Fibroblast of gingiva (primary cell): ENCODE measurements at places on chromosomes 7 and 10.
A peak's percentile ranks its signal among the peaks of the same experiment; 100 is the strongest.

DNA sequence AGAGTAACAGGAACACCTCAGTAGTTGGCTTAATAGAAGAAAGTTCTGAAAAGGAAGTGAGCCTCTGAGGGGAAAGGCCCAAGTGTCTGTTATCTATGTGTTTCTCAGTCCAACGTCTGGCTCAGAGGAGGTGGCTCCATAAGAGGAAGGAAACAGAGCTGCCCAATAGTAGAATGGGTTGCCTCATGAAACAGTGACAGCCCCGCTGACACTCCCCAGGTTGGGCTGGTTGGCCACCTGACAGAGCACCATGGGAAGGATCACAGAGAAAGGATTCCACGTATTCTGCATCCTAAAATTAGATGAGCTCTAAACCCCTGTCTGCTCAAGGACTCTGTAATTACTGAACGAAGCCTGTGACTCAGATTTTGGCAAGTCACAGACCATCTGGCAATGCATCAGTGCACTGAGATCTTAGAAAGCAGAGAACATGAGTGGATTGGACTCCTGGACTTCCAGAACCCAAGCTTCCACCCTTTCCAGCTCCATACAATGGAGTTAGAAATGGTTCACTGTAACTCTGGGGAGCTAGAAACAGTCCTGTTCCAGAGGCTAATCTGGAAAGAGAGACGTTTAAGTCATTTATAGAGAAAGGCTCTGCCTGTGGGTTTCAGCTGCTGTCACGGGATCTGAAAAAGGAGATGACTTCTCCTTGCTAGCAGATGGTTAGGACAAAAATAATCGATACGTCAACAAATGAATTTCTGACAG is 2.9 kb downstream of the PKD2L1 start:
- DNase-seq, result no peak

- peak; percentile 65 for DNase-seq
Observed at GRCh38 chr7:129865093-129865924, 87.5 kb downstream of the UBE2H start.

DNA sequence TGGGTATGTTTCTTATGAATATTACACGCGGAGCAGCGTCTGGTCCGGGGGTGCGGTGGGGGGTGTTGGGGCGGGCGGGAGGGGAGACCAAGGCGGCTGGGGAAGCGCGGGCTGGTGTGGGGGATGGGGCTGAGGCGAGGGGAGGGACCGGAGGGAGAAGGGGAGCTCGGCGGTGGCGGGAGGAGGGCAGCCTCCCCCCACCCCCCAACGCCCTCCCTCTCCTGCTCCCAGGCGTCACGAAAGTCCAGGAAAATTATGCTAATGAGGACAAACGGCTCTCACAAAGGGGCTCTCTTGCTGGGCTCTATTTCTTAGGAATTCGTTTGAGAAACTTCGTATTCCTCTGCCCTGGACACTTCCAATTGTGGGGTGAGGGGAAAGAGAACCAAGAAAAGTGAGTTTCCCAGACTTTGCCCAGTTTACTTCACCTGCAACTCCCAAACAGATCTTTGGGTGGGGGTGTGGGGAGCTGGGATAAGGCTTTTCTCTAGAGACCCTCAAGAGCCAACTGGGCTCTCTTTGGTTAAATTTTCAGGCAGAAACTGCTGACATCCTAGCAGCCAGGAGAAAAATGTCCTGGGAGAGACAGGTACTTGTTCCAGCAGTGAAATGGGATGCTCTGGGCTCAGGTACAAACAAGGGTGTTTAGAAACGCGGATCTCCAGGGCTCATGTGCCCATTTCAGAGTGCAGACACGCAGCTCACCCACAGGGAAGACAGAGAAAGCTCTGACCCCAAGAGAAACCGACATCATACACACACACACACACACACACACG is 11.7 kb upstream of the HOXA2 start:
- no peak for DNase-seq

DNA sequence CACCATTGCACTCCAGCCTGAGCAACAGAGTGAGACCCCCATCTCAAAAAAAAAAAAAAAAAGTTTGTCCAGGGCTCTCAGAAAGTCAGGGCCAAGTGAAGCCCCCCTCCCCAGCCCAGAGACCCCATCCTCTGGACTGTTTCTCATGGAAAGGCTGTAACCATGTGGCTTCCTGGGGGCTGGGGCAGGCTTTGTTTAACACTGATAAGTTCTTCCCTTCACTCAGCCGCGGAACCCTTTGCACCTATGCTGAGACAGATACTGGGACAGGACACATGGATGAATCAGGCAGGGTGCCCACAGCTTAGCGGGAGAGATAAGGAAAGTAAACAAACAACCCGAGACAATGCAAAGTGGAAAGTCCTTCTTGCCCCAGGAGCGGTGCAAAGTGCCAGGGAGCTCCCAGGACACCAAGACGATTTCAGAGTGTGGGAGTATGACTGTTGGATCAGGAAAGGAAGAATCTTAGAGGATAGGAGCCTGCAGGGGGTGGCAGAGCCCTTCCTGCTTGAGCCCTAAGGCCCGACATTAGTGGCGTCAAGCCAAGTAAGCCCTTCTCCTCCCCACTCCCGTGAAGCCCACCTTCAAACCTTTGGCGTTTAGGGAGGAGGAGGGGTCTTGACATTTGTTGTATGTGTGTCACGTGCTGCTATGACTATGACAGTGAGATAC is 11.6 kb downstream of the MLXIPL start:
- DNase-seq, result no peak

DNA sequence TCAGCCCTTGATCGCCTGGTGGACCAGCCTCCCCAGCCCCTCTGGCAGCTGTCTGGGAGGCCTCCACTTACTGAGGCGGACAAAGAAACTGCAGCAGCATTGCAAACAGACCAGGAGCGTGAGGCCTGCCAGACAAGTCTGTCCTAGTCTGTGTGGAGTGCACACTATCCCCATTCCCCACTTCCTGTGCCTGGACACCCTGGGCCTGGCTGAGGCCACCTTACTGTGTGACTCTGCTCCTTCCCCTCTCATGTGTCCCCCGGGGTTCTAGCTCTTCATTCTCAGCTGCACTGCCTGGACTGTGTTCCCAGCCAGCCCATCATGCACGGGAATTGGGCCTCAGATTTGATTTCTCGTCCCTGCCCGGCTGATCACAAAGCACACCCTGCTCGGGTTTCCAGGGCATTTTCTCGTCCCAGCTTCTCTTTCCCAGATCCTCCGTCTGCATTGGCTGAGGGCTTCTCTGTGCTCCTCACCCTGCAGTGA is 16.7 kb upstream of the C10orf90 start:
- DNase-seq, result no peak

- no peak for DNase-seq
Observed at GRCh38 chr10:101818872-101819633, 809 bp upstream of the OGA start.

- peak; percentile 17 for DNase-seq
Observed at GRCh38 chr10:93894516-93895378, 969 bp downstream of the SLC35G1 start.

- no peak for DNase-seq
Observed at GRCh38 chr7:128259131-128260061, 18.3 kb downstream of the LEP start.

GRCh38 chr7:114925434-114925833 is 3.5 kb downstream of the MDFIC start:
- DNase-seq, result peak; percentile 90

DNA sequence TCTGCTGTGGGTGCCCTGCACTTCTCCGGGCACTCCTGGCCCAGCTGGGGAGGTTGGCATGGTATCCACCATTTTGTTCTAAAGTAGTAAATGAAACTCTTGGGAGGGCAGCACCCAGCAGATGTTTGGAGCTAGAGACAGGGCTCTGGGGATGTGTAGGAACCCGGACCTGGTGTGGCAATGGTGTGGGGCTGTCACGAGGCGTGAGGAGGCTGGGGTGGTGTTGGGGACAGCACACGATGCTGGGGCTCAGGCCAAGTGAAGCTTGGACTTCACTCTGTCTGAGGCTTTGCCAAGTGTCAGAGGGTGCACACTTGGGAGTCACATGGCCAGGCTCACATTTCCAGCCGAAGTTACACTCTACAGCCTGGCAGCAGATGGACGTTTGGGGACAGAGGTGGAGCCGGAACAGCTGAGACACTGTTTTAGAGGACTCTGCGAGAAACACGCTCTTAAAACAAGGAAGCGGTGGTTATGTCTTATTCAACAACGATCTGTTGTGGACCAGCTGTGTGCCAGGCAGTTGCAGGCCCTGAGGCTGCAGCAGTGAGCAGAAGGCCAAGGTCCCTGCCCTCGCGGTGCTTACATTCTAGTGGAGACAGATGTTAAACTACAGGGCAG is 118.2 kb downstream of the CUX1 start:
- DNase-seq, result peak; percentile 20

GRCh38 chr10:13787015-13787421 is 200.3 kb downstream of the PRPF18 start:
- no peak for DNase-seq

DNA sequence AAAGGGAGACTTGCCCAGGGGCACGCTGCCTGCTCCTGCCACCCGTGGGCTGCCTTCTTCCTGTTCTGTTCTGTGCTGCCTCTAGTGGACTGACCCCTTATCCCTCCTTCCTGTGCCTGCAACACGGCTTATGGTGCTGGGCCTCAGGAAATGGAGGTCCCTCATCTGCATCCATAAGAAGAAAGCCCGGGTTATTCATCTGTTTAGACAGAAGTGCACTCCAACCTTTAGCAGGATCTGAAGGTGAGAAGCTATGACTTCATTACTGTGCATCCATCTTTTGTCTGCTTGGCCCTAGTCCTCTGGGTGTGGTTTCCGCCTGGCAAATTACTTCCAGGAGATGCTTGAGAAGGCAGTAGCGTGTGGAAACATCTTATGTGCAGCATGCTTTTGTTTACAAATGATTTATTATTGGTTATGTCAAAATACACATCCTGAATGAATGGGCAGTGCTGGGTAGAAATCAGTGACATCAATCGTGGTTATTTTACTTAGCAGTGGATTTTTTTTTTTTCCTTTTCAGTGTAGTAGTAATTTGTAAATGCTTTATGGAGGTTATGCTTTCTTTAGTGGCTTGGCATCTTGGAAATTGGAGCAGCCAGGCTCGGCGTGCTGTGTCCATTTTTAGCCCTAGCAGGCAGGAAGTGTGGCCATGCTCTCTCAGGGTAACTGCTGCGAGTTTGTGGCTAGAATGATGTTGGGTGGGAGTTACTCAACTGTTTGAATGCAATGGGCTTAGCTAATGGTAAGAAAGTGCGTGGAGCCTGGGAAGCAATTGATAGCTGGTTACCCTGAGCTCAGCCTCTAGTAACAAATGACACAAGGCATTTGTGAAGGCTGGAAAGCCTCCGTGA is 12.7 kb downstream of the PTPRE start:
- peak; percentile 63 for DNase-seq

DNA sequence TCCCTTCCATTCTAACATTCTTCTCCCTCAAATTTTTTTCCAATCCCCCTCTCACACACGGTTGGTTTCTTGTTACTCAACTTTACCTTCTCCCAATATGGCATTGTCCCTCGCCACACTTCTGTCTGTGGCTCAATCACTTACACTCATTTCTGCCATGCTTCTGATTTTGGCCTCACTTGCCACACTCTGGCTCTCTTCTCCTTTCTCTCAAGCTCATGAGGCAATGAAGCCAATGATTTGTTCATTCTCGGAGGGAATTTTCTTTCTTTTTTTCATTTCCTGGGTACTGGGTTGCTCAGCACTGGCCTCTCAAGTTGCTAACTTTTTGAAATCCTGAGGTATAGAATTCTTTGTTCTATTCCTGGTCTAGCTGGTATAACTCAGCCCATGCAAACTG is 4.0 kb upstream of the MYOZ1 start:
- no peak for DNase-seq

DNA sequence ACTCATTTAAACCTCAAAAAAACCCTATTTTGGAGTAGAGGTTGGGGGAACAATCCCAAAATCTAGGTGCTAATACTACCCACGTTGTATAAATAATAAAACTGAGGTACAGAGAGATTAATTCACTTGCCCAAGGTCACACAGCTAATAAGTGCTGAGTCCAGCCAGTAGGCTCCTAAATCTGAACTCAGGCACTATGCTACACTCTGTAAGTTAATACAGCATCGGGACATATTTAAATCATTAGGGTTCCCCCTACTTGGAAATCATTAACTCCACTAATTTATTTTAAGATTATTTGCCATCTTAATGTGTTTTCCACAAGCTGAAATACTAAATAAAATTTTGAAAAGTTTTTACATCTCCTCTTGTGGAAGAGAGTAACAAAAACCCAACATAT is 24.2 kb downstream of the PIP4K2A start:
- DNase-seq, result no peak

DNA sequence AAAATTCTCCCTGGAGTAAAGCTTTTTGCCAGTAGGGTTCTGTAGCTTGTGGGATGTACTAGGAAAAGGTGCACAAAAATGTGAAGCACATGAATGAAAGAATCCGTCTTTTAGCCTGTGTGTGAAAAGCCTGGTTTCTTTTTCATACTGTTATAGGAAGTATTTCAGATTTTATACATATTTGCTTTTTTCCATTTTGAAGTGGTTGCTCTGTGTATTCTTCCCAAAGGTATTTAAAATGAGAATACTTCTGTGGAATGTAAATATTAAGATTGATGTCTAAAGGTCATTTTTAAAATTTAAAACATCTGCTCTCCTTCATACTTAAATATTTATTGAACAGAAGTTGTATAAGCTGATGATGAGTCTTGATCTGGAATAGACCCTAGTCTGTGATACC is 96.8 kb downstream of the CDK14 start:
- no peak for DNase-seq

GRCh38 chr10:14408139-14408538 is 77.4 kb upstream of the FRMD4A start:
- no peak for DNase-seq

GRCh38 chr7:19749658-19750057 is 23.8 kb downstream of the TMEM196 start:
- peak; percentile 25 for DNase-seq

DNA sequence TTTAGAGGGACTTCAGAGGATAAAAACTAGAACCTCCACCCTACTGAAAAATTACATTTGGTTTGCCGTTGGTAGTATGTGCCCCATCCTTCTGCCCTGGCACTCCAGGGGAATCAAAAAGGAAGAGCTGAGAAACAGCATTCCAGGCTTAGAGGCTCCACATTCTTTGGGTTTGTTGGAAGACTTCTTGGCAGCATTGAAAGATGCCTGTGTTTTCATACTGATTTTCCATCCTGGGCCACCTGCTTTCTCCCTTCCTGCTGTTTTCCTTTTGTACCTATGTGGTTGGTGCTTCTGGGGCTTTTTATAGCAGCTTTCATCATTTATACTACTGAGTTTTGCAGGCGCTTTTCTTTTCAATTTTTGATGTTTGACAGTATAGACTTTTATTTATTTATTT is 61.7 kb downstream of the AUTS2 start:
- DNase-seq, result no peak

GRCh38 chr7:46229409-46229808 is 308.3 kb upstream of the IGFBP3 start:
- DNase-seq, result peak; percentile 58
